Kidney tubule cell (primary cell): ENCODE measurements at places on chromosomes 3 and 15.
A peak's percentile ranks its signal among the peaks of the same experiment; 100 is the strongest.

DNA sequence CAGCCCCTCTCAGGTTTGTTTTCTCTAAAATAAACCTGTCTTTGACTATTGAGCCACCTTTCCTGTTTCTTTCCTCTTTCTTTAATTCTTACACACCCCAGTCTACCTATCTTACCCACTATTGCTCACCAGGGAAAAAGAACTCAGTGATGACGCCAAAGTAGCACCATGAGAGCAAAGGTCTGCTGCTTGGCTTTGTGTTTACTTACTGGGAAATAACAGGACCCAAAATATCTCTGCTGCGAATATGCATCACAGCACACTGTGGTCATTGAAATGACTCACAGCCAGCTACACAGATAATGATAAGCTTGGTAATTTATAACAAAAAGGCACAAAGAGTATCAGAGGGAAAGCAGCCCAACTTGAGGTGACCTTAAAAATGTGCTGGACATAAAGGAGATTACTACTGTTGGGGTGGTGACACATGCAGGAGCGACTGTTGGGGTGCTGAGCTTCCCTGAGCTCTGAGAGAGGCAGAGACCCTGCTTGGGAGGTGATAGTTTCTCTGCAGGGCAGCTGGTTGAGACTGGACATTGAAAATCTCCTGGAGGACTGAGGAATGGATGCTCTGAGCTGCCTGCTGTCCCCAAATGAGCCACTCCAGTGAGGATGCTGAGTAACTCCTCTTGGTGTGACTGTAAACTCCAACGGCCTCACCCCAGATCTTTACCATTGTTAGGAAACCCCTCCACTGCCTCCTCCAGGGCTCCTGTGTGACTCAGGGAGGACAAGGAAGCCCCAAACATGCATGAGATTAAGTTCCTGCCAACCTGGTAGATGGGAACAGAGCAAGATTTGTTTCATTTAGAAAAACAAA lies 14.5 kb downstream of the EFCAB12 start:
- DNase-seq = peak; percentile 92

GRCh38 chr15:74427607-74428441 lies 5.9 kb downstream of the SEMA7A start:
- DNase-seq = no peak

- DNase-seq = peak; percentile 13
These were observed 108.4 kb upstream of the SPATA12 start for GRCh38 chr3:56952061-56952460.

DNA sequence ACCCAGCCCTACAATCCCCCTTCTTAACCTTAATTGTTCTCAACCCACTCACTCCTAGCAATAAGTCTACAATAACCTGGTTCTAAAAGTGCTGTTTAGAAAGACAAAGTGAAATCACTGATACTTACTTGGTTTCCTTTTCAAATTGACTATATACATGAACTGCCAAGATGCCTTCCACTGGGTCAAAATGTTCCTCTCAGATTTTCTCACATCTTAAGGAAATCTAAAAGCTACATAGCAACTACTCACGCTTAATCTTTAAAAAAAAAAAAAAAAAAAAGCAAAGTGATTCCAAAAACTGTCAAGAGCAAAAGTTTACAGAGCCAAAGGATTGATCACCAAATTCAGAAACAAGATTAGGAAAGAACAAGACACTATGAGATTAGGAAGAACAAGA lies 68.7 kb upstream of the MAP4 start:
- no peak for DNase-seq

GRCh38 chr3:61743686-61744242 lies 182.4 kb downstream of the PTPRG start:
- DNase-seq = no peak

DNA sequence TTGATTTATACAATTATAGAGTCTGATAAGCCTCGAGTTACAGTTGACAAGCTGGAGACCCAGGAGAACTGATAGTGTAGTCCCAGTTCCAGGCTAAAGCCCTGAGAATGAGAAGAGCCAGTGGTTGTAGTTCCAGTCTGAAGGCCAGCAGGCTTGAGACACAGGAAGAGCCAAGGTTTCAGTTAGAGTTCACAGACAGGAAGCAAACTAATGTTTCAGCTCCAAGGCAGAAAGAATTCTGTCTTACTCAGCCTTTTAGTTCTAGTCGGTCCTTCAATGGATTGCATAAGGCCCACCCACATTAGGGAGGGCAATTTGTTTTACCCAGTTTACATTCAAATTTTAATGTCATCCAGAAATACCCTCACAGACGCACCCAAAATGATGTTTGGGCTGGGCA lies 102.7 kb downstream of the CDIN1 start:
- DNase-seq = peak; percentile 1

- no peak for DNase-seq
These were observed 43.0 kb downstream of the PGPEP1L start for GRCh38 chr15:98964466-98965133.
